ENCODE measurements at places on chromosomes 13 and 19. TPM values are rescaled to one million over a fixed set of nuclear protein-coding genes. Genes with fewer than 3 reads are reported as not detected.

ZNF729 gene
- not detected for total RNA-seq

ADAMTSL5 gene
- total RNA-seq = 0.18 TPM

GRCh38 chr19:15294561-15294990, 37.8 kb downstream of the BRD4 start:
- DNase-seq = no peak

- no peak for DNase-seq
Measured at GRCh38 chr13:25690582-25690981, 318.8 kb downstream of the ATP8A2 start.

DNA sequence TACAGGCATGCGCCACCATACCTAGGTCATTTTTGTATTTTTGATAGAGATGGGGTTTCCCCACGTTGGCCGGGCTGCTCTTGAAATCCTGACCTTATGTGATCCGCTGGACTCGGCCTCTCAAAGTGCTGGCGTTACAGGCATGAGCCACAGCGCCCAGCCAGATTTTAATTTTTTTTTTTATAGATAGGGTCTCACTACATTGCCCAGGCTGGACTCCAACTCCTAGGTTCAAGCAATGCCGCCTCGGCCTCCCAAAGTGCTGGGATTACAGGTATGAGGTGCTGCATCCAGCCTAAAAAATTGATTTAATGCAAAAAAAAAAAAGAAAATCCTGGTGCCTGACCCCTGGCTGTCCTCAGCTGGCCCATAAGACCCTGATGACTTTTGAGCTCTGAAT, 24.9 kb upstream of the CERS4 start:
- no peak for DNase-seq

- DNase-seq = no peak
Measured at GRCh38 chr13:95605448-95606125, 38.9 kb downstream of the DZIP1 start.

DNA sequence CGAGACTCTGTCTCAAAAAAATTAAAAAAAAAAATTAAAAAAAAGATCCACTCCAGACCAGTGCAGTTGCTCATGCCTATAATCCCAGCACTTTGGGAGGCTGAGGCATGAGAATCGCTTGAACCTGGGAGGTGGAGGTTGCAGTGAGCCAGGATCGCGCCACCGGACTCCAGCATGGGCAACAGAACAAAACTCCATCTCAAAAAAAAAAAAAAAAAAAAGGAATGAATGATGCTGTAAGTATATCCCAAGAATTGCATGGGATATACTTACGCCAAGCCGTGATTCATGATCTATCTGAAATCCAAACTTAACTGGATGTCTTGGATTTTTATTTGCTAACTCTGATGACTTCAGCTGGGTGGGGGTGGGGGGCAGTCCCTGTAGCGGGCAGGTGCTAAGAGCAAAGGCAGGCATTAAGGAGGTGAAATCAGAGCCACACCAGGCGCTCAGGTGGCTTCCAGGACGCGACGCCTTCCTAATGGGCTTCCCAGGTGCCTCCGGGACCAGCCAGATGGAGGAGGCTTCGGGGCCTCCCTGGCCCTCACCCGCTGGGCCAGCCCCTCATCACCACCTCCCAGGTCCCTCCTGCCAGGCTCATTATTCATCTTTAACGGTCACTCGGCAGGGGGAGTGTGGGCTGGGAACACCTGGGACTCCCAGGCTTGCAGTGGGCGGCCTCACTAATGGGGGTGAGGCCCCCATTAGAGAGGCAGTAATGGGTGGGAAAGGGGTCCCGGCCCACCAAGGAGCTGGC, 11.4 kb upstream of the FUT5 start:
- DNase-seq = no peak

DNA sequence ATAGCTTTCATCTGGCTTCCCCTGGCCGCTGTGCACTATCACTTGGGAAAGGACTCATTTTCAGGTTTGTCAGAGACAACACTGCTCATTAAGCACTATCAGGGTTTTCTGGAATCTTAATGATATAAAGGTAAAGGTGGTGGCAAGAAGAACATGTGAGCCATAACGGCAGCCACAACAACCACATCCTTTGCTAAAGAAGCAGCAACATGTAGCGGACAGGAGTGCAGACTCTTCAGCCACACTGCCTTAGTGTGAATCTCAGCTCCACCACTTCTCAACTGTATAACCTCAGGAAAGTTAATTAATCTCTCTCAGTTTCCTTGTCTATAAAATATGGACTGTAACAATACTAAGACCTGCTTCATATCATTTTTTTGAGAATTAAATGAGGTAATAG, 24.1 kb upstream of the MIR17HG start:
- no peak for DNase-seq

DNA sequence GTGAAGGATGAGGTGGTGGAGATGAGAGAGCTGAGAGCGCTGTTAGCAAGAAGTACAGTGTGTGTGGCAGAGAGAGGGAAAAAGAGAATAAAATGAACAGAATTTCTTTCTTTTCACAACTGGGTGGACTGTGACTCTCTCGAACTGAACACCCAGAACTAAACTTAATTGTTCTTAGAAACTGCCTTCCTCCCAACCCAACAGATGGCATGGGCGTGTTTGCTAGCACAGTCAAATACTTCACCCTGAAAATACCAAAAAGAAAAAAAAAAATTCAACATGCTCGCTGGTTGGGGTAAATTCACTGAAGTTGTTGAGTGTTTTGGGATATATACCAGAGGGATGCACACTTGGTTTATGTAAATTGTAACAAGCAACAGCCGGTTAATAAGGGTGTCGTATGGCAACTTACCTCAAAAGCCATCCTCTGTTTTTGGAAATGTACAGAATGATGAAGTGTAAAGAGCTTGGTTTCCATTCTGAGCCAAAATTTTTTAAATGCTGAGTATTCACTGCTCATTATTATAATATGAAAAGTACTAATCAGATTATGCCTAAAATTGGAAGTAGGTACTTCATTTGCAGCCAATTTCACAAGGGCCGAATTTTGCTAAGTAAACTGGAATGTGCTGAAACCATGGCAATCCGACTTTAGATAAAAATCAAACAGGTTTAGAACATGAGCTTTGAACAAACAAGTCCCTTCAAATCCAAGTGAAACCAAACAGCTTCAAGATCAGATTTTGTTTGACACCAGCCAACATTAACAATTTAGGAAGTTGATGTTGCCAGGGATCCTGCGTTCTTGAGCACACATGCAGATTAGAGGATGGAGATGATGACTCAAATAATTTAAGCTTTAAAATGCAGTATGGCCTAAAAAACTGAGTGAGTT, 115.8 kb downstream of the ZIC5 start:
- no peak for DNase-seq

SIAH3 gene
- 0.08 TPM for total RNA-seq

- DNase-seq = peak; percentile 22
Measured at GRCh38 chr13:50080203-50080910, 65.1 kb downstream of the KCNRG start.

- DNase-seq = no peak
Measured at GRCh38 chr13:20843166-20843565, 59.4 kb downstream of the XPO4 start.

- no peak for DNase-seq
Measured at GRCh38 chr19:29289020-29289419, 76.1 kb upstream of the UQCRFS1 start.

FBXO27 gene
- total RNA-seq = 4.0 TPM

GRCh38 chr13:98226496-98226895, 49.4 kb upstream of the RNF113B start:
- no peak for DNase-seq

- no peak for DNase-seq
Measured at GRCh38 chr13:98285317-98285716, 108.2 kb upstream of the RNF113B start.

- no peak for DNase-seq
Measured at GRCh38 chr13:113471844-113472243, 18.6 kb upstream of the ADPRHL1 start.

DNA sequence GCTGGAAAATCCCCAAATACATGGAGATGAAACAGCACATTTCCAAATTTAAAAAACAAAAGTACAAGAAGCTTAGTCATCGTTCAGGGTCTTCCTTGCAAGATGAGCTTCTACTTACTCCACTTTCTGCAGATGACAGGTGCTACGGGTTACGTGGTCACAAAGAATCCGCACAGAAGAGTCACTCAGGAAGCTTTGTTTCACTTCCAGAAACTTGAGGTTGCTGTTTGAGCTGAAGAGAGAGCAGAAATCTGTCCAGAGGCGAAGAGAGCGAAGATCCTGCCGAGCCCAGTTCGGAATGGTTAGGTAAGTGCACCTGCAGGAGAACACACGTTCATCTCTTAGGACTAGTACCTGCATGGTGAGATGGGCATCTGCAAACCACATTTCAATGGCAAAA, 9.4 kb downstream of the NLRP7 start:
- DNase-seq = no peak

GIPR gene
- total RNA-seq = 1.6 TPM

DNA sequence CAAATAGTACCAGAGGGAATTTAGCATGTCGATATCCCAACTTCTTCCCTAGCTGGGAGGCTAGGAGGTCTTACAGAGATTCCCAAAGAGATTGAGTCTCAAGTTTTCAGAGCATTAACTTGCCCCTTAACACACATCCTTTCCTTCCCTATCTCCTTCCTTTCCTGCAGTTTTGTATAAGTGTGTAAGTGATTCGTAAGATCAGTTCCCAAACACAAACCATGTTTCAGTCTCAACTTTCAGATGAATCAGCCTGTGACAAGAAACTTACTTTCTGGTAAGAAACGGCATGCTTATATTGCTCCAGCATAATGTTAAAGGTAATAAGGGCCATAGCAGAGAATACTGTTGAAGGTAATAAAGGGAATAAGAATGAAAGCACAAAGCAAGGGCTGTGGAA, 472.2 kb downstream of the LIG4 start:
- no peak for DNase-seq

SULT2A1 gene
- not detected for total RNA-seq

IQCN gene
- total RNA-seq = 1.2 TPM

- no peak for DNase-seq
Measured at GRCh38 chr13:109208522-109208921, 577.9 kb downstream of the IRS2 start.

ADGRE2 gene
- 1.2 TPM for total RNA-seq

- DNase-seq = peak; percentile 47
Measured at GRCh38 chr13:26037302-26037701, 14.5 kb downstream of the SHISA2 start.

CEACAM20 gene
- total RNA-seq = not detected

GRCh38 chr19:40136818-40137217, 46.1 kb upstream of the ZNF780A start:
- no peak for DNase-seq

DNA sequence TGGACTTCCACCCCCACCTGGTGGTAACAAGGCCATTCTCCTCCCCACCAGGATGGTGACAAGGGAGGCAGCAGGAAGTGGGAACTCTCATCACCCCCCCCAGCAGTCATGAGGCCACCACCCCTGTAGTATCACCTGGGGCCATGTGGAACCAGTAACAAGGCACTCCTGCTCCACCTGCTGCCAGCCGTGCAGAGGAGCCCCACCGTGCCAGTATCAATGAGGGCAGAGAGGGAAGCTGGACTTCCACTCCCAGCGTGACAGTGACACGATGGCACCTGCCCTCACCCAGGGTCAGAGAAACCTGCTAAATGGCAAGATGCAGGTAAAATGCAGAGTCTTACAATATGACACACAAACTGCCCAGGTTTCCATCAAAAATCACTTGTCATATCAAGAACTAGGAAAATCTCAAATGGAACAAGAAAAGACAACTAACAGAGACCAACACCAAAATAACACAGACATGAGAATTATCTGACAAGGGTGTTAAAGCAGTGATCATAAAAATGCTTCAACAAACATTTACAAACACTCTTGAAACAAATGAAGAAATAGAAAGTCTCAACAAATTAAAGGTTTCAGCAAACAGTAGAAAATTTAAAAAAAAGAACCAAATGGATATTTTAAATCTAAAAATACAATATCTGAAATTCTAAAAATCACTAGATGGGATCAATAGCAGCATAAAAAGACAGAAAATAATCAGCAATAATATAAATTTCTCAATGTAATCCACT, 9.1 kb upstream of the SPACA7 start:
- no peak for DNase-seq

ATP1A3 gene
- total RNA-seq = not detected

GRCh38 chr13:23567906-23568460, 2.2 kb upstream of the TNFRSF19 start:
- DNase-seq = no peak

GRCh38 chr13:109707044-109707741, 79.2 kb downstream of the IRS2 start:
- DNase-seq = no peak

KLK2 gene
- not detected for total RNA-seq

GRCh38 chr19:1961000-1961883, 20.3 kb downstream of the CSNK1G2 start:
- DNase-seq = no peak

SELENOV gene
- 2.9 TPM for total RNA-seq

DLEU7 gene
- total RNA-seq = not detected

ZNF738 gene
- total RNA-seq = 24.0 TPM

DNA sequence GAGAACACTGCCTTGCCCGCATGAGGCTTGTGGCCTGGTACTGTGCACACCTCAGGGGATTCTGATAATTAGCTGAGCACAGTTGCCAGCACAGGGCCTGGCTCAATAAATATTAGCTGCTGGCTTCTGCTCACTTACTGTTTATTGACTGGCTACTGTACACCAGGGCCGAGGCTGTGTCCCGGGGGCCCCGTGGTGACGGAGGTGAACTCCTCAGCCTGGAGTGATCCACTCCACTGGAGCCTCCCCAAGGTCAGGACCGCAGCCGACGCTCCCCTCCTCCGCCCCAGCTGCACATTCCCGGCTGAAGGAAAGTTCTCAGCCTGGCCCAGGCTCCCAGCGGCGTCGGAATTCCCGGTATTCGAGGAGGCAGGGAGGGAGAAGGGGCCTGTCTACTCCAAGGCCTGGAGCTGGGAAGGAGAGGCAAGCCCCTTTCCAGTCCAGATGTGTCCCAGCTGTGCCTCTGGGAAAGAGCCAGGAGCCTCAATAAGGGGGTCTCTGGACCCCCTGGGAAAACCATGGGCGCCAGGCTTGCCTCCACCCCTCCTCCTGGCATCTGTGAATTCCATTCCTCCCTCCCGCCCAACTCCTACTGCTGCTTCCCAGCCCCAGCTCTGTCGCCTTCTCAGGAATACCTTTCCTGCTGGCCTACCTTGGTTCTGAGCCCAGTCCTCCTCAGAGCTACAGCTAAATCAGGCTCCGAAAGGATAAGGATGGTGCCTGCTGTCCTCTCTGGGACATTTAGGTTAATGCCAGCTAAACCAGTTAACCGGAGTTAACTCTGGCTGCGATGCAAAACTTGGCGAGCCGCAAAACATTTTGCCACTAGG, 7.3 kb downstream of the RPS16 start:
- peak; percentile 72 for DNase-seq

DNA sequence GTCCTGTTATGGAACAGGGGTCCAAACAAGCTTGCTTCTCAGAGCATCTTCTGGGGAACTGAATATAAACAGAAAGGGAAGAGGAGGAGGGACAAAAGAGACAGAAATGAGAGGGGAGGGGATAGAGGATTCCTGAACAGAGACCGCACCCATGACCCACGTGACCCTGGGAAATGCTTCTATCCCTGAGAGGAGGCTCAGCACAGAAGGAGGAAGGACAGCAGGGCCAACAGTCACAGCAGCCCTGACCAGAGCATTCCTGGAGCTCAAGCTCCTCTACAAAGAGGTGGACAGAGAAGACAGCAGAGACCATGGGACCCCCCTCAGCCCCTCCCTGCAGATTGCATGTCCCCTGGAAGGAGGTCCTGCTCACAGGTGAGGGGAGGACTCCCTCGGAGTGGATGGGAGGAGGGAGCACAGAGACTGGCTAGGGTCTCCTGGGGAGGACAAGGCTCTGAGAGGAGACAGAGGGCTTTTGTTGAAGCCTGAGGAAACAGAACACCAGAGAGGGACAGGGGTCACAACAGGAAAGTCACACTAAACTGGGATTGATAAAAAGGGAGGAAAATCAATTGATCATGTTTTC, at the start of gene CEACAM6:
Gene CEACAM6, plus strand, starts transcription at position 203 of the 586 bp plus-strand sequence. Its CDS starts 109 bp downstream, at position 312.
- no peak for DNase-seq

- no peak for DNase-seq
Measured at GRCh38 chr19:17842663-17843291, 5.0 kb downstream of the JAK3 start.
